ENCODE measurements at places on chromosomes 3 and 15.

DNA sequence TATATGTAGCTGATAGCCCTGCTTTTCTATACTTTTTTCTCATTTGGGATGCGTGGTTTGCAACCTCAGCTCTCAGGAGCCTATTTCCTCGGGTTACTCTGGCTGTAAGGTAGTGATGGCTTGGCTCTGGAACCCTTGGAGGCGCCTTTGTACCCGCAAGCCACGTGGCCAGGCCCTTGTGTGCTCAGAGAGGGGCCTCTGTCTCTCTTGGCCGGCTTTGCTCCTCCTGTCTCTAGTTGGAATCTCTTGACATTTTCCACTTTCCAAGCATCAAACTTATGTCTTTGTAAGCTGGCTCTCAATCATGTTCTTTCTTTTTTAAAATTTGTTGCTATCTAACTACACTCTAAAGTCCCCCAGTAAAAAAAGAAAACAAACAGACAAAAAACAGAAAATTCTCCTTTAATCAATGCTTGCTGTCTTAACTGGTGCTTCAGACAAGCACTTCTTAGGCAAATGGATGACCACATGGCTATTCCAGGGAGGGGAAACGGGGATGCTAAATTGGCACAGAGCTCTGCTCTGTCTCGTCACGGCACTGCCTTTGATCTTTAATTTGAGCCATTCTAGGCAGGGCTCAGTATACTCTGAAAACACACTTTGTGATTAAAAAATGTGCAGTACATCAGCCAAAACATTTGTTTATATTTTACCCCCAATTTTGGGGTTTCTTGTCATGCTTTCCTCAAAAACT is 180.4 kb upstream of the NR2E3 start:
- no peak for DNase-seq

DNA sequence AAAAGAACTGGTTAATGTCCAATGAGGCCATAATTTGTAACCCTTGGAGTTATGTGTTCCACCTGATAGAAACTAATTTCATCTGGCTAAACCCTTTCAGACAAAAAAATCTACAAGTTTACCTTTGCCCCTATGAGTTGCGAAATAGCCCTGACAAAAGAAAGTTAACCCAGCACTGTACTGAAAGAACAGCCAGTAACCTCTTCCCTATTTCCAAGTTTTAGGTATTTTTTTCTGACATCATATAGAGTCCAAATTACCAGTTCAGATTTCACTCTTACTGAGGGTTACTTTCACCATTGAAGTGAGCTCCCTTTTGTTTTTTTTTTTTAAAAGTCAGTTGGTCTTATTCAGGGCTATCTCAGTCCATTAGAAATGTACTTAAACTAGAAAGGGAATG is 42.8 kb upstream of the PTPRG start:
- DNase-seq = no peak

GRCh38 chr3:105812194-105812586 is 56.6 kb downstream of the CBLB start:
- DNase-seq = no peak

DNA sequence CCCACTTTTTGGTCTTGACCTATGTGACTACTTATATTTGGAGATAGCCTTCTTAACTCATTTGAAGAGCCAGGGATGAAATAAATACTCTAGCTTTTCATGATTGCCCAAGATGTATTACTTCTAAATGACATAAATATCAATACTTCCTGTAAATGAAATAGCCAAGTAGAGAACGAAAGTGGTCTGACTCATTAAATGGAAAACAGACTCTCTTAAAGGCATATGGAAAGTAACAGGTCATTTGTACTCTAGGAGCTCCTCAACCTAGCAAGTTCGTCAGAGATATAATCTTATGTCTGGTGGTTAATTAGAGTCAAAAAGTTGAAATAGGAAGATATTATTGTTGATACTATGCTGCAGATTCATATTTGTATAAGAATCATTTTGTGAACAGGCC is 1105.4 kb downstream of the TUSC7 start:
- DNase-seq = no peak

DNA sequence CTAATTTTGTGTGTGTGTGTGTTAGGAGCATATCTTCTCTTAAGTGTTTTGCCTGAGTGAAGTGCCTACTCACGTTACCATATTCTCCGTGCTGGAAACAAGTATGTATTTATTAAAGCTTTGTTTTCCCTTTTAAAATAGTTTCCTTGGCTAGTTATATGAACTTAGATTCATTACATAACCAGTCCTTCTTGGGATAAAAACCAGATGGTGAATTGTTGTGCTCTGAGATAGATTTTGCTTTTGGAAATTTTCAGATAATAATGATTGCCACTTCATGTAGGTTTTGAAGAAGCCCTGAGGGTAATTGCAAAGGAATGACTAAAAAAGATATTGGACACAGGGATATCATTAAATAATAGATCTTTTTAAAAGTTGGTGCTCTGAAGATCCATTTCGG is 390.2 kb upstream of the SGO1 start:
- no peak for DNase-seq

DNA sequence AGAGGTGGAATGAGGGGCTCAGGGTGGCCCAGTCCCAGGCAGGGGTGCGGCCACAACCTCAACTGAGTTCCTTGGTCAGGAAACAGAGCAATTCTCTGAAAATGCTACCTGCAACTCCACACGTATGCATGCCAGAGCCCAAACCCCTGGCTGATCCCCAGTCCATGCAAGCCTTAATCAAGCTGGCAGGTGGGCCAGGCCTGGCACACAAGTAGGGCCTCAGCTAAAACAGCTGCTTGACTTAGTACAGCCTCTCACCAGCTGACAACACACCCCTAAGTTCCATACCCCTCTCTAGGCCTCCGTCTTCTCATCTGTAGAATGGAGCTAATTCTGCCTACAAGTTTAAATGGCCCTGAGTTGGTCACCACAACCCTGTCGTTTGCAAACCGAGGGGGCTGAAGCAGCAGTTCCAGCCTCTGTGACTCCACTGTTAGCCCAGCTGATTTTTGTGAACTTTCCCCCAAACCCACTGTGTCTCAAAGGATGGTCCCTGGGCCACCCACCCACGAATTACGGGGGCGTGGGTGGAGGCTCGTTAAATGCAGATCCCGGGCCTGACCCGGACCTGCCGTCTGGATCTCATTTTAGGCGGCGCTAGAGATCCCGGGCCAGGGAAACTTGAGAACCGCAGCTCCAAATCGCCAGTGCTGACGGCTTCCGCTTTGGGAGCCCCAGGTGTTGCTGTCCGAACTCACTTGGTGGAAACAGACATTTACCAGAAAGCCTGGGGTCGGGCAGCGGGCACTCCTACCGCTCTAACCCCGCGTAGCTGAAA is 927 bp downstream of the CHDH start:
- DNase-seq = no peak

GRCh38 chr15:94196531-94196930 is 34.8 kb upstream of the MCTP2 start:
- no peak for DNase-seq

- DNase-seq = no peak
Measured at GRCh38 chr3:72095521-72095920, 310.6 kb upstream of the PROK2 start.

GRCh38 chr15:71103102-71103676 is 12.1 kb upstream of the THSD4 start:
- DNase-seq = no peak

DNA sequence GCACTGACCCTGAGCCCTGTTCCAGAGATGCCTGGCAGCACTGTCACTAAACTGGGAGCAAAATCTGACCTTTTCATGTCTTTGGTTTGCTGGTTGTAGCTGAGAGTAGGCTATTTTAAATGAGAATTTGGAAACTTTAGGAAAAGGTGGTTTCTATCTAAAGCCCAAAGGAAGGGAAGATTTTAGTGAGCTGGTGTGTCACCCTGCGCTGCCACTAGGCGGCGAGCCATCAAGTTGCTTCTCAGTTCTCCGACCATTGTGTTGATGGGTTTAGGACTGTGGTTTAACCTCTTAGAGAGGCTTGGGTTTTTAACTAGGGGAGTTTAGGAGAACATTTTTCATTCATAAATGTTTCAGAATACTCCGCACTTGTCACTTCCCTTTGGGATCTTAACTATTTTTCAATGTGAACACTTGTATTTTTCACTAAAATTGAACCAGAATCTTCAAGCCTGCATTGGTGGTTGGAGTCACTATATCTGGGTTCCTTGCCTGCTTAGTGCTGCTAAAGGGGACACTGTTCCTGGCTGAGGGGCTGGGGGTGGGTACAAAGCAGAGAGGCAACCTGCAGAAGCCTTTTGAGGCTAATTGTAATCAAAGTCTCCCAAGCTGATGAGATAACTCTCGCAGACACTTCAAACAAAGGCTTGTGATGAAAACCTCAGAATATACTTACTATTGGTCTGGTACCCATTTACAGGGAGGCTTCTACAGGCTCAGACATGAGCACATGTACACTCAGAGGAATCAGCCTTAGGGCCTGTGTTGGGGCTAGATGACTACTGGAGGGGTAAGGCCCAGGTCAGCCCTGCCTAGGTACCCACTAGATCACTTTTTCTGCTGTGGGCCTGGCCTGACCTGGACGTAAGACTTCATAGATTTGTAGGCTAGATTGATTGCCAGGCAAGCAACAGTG is 16.8 kb downstream of the EXOSC7 start:
- no peak for DNase-seq

DNA sequence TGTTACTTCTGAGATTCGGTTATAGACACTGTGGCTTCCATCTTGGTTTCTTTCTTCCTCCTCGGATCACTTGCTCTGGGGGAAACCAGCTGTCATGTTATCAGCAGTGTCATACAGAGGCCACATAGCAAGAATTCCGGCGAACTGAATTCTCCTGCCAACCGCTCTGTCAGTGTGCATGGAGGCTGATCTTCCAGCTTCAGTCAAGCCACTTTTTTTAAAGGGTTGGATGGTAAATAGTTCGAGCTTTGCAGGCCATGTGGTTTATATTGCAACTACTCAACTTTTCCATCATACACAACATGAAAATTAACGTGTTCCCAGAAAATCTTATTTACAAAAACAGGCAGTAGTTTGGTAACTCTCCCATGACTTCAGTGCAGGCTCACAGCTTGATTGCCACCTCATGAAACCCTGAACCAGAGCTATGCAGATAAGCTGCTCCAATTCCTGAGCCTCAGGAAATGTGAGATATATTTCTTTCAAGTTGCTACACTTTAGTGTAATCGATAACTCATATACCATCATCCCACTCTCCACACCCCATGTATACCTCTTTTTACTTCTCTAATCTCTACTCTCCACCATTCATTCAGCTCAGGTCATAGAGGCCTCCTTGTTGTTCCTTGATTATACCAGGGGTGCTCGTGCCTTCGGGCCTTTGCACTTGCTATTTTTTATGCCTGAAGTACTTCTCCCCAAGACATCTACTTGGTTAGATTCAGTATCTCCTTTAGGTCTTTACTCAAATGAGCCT is 7.2 kb downstream of the RPL22L1 start:
- DNase-seq = no peak

GRCh38 chr15:92906563-92907081 is 6.5 kb downstream of the CHD2 start:
- DNase-seq = no peak

GRCh38 chr15:75197062-75197630 is 4.5 kb upstream of the C15orf39 start:
- no peak for DNase-seq

DNA sequence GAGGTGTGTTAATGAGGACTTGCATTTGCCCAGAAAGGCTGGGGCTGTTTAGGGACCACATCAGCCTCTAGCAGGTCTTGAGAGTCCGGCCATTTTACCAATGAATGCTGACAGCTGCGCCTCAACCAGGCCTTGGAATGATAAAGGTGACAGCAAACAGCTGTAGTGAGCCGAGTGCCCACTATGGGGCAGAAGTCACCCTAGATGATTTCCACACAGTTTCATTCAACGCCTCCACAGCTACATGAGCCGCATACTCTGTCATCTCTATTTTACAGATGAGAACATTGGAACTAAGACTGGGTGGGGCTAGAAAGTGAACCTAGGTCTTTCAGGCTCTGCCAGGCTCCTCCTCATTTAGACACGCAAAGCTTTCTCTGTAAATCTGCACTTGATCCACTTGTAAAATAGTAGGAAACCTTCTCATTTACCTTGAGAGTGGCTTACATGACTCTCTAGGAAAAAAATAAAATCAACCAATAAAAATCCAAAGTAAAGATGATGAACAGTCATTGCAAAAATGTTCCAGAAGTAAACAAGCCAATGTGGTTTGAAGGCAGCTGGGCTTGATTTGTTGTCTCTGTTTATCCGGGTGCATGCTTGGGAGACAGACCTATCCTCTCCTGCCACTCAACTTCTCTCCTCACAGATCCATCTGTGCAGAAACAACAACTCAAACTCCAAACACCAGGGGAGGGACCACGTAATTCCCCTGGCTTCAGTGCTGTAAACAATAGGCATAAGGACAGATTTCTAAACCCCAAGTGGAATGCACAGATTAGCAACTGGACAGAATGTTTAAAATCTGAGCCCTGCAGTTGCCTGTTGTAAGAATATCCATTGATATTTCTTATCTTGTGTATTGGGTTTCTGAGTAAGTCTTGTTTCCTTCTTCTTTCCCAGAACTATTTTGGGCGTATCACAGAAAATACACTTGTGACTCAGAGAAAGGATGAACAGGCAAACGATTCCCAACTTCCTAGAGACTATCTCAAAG is 31.5 kb upstream of the LDHAL6B start:
- DNase-seq = no peak

- DNase-seq = no peak
Measured at GRCh38 chr3:170907637-170908234, 701 bp downstream of the EIF5A2 start.

DNA sequence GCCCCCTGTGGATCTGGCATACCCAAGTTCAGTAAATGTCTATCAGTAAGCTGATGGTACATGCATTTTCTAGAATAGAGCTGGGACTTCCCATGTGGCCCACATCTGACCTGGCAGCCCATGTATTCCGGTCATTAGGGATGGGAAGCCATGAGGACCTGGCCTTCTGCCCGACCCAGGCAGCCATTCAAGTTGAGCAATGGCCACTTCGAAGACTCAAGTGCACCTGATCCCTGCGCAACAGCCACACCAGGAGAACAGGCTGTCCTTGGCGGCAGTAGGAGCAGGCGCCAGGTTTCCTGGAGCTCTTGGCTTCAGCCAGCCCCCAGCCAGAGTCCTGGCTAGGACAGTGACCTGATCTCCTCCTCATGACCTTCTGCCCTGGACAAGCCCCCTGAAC is 14.6 kb downstream of the HEMK1 start:
- DNase-seq = no peak

DNA sequence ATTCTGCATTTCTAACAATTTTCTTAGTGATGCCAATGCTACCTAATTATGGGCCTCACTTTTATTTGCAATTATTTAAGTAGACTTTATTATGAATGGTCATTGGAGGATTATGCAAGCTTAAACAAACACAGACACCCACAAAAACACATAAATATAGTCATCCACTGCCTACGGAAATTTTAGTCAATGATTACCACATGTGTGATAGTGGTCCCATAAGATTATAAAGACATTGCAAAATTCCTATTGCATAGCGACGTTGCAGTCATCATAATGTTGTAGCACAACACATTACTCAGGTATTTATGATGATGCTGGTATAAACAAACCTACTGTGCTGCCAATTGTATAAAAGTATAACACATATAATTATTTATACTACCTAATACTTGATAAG is 247.8 kb upstream of the ALCAM start:
- no peak for DNase-seq

GRCh38 chr15:100931143-100931890 is 12.2 kb downstream of the LRRK1 start:
- DNase-seq = no peak
